Vagina (tissue), 2 donors: ENCODE measurements at places on chromosomes 1 and 21.

DNA sequence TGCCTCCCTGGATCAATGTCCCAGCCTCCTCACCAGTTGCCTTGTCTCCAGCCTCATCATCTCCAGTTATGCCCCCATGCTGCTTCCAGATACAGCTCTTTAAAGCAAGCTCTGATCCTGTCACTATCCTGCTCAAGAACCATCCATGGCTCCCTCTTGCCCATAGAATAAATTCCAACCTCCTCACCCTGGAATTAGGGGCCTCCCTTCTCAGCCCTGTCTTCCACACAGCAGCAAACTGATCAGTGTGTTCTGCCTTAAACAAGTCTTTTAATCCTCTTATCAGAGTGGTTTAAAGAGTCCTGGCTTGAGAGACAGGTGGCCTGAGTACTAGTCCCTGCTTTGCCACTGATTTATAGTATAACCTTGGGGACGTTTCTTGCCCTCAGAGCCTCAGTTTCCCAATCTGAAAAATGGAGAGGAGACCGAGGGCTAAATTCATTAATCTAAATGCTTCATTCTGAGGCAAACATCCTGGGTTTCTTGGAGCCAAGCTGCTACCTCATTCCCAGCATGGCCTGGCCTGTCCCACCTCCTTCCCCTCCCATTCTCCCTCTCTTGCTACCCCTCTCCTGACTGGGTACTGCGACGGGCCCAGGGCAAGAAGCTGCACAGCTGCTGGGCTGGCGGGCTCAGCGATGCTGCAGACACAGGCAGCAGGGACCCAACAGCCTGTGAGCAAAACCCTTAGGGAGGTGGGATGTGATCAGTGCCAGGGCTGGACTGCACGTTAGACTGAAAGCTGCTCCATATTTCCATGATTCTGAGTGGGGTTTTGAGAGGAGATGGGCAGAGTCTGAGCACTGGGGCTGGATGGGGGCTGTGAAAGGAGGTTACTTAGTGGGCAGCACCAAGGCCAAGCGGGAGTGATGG, 221.4 kb downstream of the PTPRU start:
- no peak overlapping the region for H3K27ac ChIP-seq
- H3K27me3 ChIP-seq: no peaks in the 10 kb centered on the region
- no peak for DNase-seq
- no peak overlapping the region for H3K4me3 ChIP-seq

GRCh38 chr1:234175363-234175762, 197.9 kb upstream of the COA6 start:
- no peaks in the 10 kb centered on the region for H3K4me1 ChIP-seq
- H3K36me3 ChIP-seq: no peaks in the 10 kb centered on the region
- no peak overlapping the region for H3K4me3 ChIP-seq
- H3K27me3 ChIP-seq: no peaks in the 10 kb centered on the region

DNA sequence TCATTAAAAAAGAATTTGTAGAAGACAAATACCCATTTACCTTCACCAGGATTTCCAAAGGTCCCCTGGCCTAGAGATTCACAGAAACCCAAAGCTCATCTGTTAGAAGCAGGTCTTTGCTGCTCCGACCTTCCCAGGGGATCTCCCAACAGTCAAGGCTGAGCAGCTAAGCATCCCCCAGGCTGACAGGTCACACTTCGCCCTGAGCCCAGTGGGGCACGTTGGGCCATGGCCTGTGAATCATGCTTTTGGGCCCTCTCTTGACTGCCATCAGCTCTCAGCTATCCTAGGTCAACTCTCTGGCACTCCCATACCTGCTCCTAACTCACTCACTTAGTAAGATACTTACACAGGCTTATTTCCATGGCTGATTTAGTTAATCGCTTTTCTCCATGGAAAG, 157.7 kb downstream of the DSCAM start:
- H3K4me1 ChIP-seq: no peaks in the 10 kb centered on the region
- H3K4me3 ChIP-seq: no peak overlapping the region
- H3K27me3 ChIP-seq: no peaks in the 10 kb centered on the region
- no peak overlapping the region for H3K27ac ChIP-seq

DNA sequence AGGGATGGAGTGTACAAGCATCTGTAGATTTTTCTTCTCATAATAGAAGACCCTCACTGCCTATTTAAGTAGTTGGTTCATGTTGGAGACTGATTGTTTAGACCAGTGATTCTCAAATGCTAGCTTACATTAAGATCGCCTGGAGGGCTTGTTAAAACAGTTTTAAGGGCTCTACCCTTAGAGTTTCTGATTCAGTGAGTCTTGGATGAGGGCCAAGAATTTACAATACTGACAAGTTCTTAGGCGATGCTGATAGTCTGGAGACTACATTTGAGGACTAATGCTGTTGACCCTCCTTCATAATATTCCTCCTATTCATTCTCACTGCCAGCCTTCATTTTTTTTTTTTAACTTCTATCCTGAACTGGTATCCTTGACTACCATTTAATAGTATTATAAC, 15.2 kb upstream of the AGO3 start:
- H3K27me3 ChIP-seq: no peaks in the 10 kb centered on the region
- no peak for DNase-seq
- no peaks in the 10 kb centered on the region for H3K4me1 ChIP-seq
- H3K27ac ChIP-seq: no peak overlapping the region
- H3K4me3 ChIP-seq: no peak overlapping the region

GRCh38 chr1:93846206-93846991, 32.6 kb downstream of the DNTTIP2 start:
- DNase-seq: no peak
- no peaks in the 10 kb centered on the region for H3K27me3 ChIP-seq
- H3K4me1 ChIP-seq: peaks cover 20% of the 10 kb centered on the region
- H3K4me3 ChIP-seq: peak overlapping the region; percentile 76

GRCh38 chr1:232899268-232899667, 51.1 kb upstream of the NTPCR start:
- no peak overlapping the region for H3K4me3 ChIP-seq
- H3K4me1 ChIP-seq: no peaks in the 10 kb centered on the region
- H3K27me3 ChIP-seq: no peaks in the 10 kb centered on the region
- no peak overlapping the region for H3K27ac ChIP-seq
- no peak for DNase-seq

DNA sequence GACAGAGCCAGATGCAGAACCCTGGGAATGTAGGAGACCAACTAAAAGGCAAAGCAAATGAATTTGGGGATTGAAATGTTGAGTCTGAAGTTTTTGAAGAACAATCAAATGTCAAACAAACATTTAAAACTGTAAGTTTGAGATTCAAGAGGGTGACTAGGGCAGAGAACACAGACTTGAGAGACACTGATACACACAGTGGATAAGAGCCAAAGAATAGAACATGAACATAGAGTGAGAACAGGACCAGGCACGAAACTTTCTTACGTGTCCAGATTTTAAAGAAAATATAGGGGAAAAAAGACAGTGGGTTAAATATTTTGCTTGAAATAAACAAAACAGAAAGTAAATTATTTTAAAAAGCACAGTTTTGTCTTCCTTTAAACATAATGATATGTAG, 115.7 kb downstream of the DPYD start:
- peaks cover 9% of the 10 kb centered on the region for H3K4me1 ChIP-seq
- no peak overlapping the region for H3K27ac ChIP-seq
- H3K27me3 ChIP-seq: no peaks in the 10 kb centered on the region
- H3K36me3 ChIP-seq: no peaks in the 10 kb centered on the region
- DNase-seq: no peak
- H3K4me3 ChIP-seq: no peak overlapping the region

- DNase-seq: no peak
- no peaks in the 10 kb centered on the region for H3K36me3 ChIP-seq
- no peak overlapping the region for H3K4me3 ChIP-seq
- H3K27ac ChIP-seq: no peak overlapping the region
- no peaks in the 10 kb centered on the region for H3K4me1 ChIP-seq
Observed at GRCh38 chr1:248714248-248714647, 11.7 kb upstream of the OR14I1 start.

GRCh38 chr21:20031807-20032206, 966.4 kb upstream of the NCAM2 start:
- DNase-seq: no peak
- no peak overlapping the region for H3K4me3 ChIP-seq
- H3K4me1 ChIP-seq: no peaks in the 10 kb centered on the region
- no peaks in the 10 kb centered on the region for H3K27me3 ChIP-seq

DNA sequence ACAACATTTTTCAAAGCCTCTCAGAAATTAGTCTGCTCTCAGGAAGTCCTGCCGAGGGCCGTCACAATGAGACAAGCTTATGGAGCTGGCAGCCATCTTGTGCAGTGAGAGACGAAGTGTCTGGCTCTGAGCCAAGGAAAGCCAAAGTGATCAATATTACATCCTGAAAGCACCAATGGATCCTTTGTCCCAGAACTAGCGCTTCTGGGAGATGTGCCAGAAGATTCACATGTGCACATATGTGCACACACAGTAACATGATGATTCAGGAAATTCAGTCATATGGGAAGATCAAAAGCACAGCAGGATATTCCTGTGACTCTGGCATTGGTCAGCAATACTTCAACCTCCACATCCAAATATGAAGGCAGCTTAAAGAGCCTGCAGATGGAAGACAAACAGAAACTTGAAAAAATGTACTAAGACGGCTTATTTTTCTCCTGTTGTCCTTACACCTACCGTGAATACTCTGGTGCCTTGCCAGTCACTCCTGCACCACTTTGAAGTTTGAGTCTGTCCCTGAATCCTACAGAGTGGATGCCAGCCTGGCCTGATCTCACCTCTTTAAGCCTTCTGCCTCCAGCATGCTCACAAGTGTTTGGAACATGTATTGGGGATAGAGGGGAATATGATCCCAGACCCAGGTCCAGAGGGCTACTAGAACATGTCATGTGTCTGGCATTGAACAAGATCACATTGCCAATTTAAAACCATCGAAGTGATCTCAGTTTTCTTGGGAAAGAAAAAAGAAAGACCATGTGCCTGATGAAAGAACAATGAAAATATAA, 44.5 kb upstream of the PRRX1 start:
- H3K4me3 ChIP-seq: no peak overlapping the region
- H3K36me3 ChIP-seq: no peaks in the 10 kb centered on the region
- no peak overlapping the region for H3K27ac ChIP-seq

DNA sequence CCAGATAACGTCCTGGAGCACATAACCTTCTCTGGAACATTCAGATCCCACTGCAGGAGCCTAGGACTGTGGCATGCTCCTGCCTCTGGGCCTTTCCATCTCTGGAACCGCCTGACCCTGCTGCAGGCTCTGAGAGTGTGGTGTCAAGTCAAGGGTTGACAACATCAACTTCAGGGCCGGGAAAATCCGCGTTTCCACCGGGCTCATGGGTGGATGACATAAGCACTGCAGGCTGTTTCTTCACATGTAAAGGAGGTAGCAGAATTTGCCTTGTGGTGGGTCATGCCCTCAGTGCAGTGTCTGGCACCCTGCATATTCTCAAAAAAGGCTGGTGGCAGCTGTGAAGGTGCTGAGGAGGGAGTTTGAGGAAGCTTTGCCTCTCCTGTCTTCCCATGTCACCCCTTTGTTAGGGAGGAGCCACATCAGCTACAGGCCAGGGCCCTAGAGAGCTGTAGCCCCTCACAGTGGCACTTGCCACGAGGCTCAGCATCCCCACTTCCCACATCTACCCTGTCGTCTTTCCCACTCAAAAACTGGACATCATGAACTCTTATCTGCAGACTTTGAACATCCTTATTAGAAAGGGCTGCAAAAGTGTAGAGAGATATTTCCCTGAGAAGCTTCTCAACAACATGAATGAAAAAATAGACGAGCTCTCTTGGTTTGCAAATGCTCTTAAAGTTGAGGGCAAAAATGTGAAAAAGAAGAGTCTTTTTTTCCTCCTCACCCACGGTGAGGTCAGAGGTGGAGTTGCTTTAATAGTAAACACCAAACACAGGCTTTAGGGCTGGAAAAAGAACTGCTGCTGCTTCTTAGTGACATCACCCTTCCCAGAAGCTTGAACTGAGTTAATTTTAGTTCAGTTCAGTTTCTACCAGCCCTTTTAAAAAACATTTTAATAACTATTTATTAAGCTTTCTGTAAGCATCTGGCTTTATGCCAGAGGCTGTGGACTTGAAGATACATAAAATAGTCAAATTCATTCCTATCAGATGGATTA, 121.3 kb downstream of the HUNK start:
- H3K4me3 ChIP-seq: no peak overlapping the region
- no peak for DNase-seq
- H3K36me3 ChIP-seq: no peaks in the 10 kb centered on the region
- H3K27ac ChIP-seq: no peak overlapping the region
- no peaks in the 10 kb centered on the region for H3K27me3 ChIP-seq

DNA sequence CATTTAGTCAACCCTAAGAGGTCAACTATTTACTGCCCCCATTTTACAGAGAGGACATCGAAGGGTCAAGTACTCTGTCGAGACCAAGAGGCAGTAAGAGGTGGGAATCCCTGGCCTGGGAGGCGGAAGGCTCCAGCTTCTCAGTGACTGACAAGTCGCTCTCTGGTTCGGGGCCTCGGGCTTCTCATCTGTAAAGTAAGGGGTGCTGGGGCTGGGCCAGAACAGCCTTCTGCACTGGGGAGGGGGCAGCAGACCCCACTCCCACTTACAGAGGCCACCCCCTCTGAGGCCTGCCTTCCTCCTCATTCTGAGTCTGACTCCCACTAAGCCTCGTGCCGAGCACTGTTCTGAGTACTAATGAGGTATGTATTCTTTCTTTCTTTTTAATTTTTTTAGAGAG, 17.0 kb upstream of the IFNLR1 start:
- no peak overlapping the region for H3K4me3 ChIP-seq
- DNase-seq: no peak
- H3K4me1 ChIP-seq: peaks cover 30% of the 10 kb centered on the region
- H3K36me3 ChIP-seq: no peaks in the 10 kb centered on the region
- no peaks in the 10 kb centered on the region for H3K27me3 ChIP-seq

- DNase-seq: no peak
- no peaks in the 10 kb centered on the region for H3K27me3 ChIP-seq
- H3K4me3 ChIP-seq: peak overlapping the region; percentile 81
- H3K36me3 ChIP-seq: no peaks in the 10 kb centered on the region
- H3K27ac ChIP-seq: peak overlapping the region; percentile 95
Observed at GRCh38 chr1:28370239-28371009, 884 bp downstream of the PHACTR4 start.

GRCh38 chr21:42411197-42411869, 7.6 kb downstream of the UBASH3A start:
- H3K27ac ChIP-seq: no peak overlapping the region
- no peaks in the 10 kb centered on the region for H3K27me3 ChIP-seq
- no peaks in the 10 kb centered on the region for H3K36me3 ChIP-seq

DNA sequence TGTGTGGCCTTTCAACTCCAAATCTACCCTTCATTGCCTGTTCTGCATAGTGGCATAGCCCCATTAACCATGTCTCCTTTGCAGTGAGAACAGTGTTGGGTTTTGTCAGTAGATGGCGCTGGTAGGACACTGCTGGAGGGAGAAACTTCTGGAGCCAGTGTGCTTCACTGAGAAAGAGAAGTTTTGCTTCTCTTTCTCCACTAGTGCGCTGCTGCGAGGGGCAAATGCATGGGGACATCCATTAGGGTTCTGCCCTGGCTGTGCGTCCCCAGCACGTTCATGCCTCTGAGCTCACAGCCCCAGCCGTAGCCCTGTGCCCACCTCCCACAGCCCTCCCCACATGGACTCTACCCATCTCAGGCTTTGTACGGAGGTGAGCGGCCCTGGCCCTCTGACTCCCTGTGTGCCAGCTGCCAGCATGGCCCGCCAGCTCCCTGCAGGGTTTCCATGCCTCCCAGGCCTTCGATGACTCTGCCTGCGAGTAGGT, 53.1 kb downstream of the RIMS3 start:
- no peak overlapping the region for H3K4me3 ChIP-seq
- H3K27me3 ChIP-seq: no peaks in the 10 kb centered on the region
- no peaks in the 10 kb centered on the region for H3K4me1 ChIP-seq

GRCh38 chr1:3529099-3529729, 74.7 kb downstream of the ARHGEF16 start:
- H3K36me3 ChIP-seq: no peaks in the 10 kb centered on the region
- H3K27me3 ChIP-seq: no peaks in the 10 kb centered on the region
